ENCODE measurements at places on chromosomes 1 and 21.

- no peak for DNase-seq
Observed at GRCh38 chr21:34930971-34931370, 118.1 kb downstream of the RUNX1 start.

DNA sequence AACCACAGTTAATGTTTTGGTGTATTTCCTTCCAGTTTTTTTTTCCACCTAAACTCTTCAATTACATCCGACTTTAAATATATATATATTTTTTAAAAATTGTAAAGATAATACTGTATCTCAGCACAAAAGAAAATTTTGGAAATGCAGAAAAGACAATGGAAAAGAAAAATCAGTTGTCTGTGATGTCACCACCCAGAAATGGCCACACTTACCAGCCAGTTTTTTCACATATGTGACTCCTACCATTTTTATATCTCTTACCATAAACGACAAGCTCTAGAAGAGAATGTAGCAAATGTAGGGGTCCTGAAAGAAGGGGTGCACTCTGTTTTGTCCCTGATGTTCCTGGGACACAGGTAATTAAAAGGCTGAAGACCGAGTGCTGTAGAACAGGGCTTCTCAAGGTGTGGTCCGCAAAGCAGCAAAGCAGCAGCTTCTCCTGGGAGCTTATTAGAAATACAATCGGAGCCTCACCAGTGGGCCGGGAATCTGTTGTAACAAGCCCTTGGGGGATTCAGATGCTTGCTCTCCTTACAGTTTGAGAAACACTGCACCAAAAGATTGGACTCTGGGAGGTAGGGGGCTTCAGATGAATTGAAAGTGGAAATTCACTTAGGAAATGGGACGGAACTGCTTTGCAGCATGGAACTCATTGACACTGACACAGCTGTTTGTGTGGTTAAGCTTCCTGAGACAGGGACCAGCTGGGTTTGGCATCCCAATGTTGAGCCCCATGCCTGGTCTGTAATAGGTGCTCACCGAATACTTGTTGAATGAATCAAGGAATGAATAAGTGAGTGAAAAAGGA is 44.1 kb downstream of the ALPL start:
- DNase-seq, result no peak

GRCh38 chr21:42362700-42363099 is 3.6 kb downstream of the TFF1 start:
- DNase-seq, result no peak

DNA sequence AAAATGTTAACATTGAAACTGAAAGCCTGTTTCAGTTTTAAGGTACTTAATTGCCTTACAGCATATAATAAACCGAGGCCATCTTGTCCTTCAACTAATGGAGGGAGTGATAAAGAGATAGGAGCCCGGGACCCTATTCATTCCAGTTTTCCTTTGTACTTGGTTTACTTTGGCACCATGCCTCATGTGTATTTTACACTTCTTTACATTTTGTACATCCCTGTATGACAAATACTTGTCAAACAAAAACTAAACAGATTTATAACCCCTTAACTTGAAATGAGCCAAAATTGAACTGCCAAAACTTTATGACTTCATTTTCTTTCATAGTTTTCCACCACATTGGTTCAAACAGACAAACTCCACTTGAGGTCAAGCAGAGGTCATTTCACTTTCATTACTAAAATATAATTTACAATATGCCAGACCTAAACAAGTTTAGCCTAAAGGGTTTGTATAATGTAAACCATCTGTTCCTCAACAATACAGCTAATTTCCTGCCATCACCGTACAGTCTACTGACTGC is 30.9 kb upstream of the UBE2U start:
- DNase-seq, result no peak

- no peak for DNase-seq
Observed at GRCh38 chr1:153488731-153489130, 28.3 kb upstream of the S100A7 start.

DNA sequence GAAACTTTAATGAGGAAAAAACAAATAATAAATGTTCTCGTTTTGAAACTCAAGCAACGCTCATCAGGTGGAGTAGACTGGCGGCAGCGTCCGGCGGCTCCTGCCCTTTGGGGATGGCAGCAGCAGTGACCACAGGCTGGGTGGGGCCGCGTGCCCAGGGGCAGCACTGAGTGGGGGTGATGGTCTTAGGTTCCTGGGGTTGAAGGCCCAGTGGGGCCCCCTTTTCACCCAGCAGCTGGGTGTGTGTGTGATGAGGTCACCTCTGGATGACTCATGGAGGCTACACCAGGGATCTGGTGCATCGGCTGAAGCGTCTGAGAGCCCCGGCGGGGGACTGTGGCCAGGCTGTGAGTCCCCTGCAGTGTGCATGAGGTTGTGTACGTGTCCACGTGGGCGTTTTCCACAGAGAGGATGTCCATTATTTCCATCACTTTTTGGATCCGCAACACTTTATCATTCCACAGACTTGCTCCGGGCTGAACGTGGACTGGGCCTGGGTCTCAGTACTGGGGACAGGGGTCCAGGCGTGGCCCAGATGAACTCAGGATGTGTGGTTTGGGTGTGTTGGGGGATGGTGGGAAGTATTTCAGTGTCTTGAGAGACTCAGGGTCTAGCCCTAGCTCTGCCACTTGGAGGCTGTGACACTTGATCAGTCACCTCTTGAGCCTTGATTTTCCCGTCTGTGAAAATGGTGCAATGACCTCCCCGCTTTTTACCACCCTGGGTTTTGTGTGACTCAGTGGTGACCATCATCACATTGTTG is 25.6 kb downstream of the LDLRAP1 start:
- no peak for DNase-seq

- DNase-seq, result no peak
Observed at GRCh38 chr1:173527151-173527826, 50.2 kb downstream of the PRDX6 start.

DNA sequence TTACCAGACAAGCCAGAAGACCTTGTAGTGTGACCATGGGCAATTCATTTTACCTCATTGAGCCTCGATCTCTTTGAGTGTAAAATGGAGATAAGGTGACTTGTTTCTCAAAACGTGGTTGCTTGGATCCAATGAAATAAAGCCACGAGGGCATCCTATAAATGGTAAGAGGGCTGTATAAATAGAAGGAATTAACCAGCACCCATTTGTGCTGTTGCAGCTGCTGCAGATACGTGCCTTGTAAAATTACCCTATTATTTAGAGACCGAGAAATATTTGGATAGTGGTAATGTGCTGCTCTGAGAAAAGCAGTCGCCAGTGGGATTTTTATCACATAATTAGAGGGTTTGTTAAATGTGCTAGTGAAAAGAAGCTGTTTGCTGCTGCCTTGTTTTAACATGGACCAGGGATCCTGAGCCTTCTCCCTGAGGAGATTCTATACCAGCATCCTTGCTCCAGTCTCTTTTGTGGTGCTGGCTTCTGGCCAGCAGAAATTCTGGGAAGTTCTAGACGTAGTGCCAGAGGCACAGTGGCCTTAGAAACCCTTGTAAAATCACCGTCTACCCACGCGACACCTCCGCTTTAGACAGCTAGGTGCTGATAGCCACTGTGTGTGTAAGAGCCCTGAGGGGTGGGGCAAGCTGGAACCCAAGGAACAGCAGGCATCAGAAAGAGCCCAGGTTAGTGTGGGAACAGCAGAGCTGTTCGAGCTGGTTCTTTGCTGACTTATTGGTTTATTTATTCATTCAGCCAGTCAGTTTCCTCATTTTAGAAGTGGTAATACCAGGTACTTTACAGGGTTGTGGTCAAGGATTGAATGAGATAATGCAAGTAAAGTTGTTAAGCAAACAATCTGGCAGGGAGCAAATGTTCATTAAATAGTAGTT is 137.5 kb downstream of the NOS1AP start:
- DNase-seq, result no peak

DNA sequence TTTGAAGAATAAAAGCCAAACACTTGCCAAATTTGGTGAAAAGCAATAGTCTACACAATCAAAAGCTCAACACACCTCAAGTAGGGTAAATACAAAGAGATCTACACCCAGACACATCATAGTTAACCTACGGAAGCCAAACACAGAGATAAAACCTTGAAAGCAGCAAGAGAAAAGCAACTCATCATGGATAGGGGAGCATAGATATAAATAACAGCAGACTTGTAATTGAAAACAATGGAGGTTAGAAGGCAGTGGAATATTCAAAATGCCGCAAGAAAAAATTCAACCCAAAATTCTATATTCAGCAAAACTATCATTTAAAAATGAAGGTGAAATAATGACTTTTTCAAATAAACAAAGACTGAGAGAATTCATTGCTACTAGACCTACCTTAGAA is 105.1 kb downstream of the ITSN1 start:
- DNase-seq, result no peak

- DNase-seq, result no peak
Observed at GRCh38 chr1:53271446-53272090, 33.2 kb upstream of the MAGOH start.

- DNase-seq, result no peak
Observed at GRCh38 chr1:180157108-180157507, 2.4 kb downstream of the QSOX1 start.

DNA sequence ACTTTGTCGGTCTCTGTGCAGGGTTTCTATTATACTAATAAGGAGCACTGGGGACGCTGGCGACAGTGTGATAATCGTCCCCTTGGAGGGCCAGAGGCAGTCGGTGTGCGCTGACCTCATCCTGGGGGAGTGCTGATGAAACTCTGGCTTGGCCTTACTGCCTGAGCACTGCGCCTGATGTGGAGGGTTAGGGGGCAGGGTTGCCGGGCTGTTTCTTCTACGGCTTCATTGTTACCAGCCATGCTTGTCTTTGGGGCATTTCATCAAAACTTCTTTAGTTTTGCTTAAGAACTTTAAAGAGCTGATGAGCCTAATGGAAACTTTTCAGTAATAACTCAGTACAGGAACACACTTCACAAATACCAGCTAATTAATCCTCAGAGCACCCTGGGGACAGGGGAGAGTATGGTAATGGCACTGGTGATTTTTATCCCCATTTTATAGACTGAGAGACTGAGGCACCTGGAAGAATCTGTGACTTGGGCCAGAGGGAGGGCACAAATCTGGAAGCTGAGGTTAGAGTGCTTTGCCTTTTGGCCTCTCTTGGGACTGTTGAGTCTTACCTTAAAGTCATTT is 81.8 kb downstream of the PEX14 start:
- DNase-seq, result no peak

GRCh38 chr1:207078578-207079132 is 10.0 kb upstream of the C4BPB start:
- no peak for DNase-seq

GRCh38 chr1:16165548-16165947 is 9.7 kb upstream of the EPHA2 start:
- DNase-seq, result no peak

DNA sequence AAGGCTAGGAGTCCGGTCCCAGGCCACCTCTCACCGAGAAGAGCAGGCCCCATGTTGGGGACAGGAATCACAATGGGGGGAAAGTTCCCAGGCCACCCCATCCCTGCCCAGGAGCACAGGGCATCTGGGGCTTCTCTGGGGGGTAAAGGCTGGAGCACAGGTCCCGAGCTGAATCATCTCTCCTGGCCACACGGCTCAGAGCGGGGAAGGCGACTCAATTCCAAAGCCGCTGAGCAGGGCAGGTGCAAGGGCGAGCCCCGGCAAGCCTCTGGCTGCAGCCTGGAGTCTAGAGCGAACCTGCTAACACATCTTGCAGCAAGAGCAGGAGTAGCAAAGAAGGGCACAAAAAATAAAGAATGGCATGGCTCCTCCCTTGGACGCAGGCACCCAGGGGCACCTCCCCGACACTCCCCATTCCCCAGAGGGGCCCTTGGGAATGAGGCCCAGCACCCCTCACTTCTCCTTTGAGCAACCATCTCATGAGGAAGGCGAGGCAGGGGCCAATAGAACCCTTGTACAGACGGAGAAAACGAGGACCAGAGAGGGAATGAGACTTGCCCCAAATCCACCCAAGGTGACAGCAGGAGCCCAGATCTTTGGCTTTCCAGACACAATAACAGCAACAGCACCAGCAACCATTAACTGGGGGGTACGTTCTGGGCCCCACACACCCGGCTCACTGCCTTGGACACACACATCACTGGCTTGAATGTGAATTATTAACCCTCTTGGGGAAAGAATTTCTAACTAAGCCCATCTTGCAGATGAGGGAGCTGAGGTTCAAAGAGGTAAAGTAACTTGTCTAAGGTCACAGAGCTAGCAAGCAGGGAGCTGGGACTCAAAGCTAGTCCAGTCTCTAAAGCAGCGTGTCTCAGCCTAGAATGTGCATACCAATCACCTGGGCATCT is 20.7 kb upstream of the ALDH4A1 start:
- DNase-seq, result no peak

GRCh38 chr21:31191553-31191952 is 152.5 kb downstream of the TIAM1 start:
- DNase-seq, result no peak

DNA sequence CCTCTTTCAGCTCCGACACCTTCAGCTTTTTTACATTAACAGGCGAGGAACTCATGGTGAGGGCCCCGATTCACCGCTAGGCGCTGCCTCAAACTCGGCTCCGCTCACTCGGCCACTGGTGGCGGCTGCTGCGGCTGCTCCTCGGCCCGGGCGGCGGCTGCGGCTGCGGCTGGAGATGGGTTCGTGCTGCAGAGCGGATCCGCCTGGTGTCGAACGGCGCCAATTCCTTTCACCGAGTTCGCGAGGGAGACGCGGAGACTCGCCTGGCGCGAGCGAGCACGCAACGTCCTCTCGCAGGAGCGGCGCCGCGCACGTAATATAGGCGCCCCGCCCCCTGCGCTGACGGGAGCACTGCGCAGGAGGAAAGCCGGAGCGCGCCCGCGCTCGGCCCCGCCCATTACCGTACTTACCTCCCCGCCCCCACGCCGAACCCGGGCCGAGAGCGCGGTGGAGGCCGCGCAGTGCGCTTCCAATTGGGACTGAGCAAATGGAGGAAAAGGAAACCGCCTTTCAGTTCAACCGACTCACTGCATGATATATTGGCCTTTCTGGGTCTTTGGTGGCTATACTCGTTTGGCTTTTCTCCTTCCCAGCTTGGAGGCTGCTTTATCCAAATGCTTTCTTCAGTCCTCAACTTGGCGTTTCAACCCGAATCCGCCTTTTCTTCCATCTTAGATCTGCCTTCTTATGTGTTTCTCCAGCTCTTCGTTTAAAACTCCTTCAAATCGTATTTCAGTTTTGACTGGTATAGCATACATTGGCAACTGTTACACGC is at the start of gene HNRNPU:
TSS of gene HNRNPU (minus strand) at position 291 of the 775 bp plus-strand sequence. CDS start at position 55, 236 bp downstream.
- DNase-seq, result peak; percentile 95
